H9 (cell line): ENCODE measurements at places on chromosomes 2 and 18.

- DNase-seq = no peak
These were observed 105.8 kb upstream of the CAVIN2 start for GRCh38 chr2:191952515-191953270.

DNA sequence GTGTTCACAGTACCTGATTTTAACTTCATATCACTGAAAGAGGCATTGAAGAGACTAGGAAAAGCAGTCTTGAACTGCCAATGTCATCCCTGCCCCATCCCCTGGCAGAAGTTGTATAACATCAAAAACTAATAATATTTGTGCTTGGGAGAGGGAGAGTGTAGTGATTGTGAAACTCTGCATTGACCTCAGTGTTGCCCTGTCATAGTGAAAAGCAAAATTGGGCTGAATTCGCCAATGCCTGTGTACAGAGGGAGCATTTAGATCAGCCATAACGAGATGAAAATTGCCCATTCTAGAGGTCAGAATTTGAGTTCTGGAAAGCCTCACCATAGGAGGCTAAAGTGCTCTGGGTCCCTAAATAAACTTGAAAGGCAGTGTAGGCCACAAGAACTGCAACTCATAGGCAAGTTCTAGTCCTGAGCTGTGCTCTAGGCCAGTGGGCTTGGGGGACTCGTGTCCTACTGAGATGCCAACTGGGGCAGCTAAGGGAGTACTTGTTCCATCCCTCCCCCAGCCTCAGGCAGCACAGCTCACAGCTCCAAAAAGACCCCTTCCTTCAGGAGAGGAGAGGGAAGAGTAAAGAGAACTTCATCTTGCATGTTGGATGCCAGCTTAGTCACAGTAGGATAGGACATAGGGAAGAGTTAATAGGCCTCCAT, 855.6 kb downstream of the TSN start:
- DNase-seq = no peak

GRCh38 chr18:72155327-72155726, 388.8 kb downstream of the CBLN2 start:
- DNase-seq = no peak

DNA sequence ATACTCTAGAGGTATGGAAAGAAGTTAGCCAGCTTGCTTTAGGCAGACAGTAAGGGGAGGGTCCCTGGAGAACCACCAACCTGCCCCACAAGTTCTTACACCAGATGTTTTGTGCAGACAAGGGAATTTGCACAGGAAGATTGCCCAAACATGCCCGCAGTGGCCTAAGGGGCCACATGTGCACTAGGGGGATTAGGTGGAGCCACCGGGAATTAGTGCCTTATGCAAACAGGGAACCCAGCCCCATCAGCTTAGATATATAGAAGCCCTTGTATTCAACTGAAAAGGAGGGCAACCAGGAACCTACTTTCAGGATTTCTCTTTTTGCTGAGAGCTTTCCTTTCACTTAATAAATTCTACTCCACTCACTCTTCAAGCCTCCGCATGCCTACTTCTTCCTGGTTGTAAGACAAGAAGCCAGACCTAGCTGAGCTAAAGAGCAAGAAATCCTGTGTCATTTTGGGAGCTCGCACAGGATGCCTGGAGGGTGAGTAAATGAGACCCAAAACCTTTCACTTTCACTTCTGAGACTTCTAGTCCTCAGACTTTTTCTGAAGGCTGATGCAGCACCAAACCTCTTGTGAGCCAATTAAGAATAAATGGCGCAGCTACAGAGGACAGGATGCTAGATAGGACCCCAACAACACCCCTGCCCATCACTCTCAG, 146.3 kb downstream of the GCA start:
- DNase-seq = no peak

DNA sequence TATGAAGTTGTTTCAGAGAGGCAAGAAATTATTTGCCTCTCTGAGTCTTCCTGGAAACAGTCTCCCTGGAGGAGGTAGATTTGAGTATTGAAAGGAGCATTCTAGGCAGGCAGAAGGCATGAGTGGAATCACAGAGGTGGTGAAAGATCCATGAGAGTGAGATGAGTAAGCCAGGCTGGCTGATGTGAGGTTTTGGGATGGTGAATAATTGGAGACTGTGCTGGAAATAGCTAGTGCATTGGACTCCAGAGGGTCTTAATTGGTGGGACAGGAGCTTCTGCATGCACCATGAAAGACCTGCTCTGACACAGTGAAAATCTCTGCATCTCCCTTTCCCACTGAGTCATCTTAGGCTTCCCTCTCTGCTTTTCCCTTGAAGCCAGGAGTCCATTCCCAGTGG, 46.3 kb downstream of the CDC42EP3 start:
- no peak for DNase-seq

DNA sequence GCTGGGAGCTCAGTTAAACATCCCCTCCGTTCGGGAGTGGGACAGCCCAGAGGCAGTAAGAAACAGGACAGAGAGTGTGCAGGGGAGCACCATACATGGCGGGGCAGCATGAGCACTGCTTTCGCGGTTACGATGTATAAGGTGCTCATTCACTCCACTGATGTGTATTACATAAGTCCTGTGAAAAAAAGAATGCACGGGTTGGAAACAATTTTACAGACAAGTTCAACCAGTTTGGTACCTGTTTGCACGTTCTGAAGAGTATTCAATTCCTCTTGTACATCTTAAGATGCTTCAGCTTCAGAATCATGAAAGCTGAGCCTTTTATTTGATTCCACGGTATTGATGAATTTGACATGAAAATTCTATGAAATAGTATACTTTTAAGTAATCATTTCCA, 97.8 kb upstream of the NETO1 start:
- no peak for DNase-seq

- DNase-seq = peak; percentile 58
These were observed 247.8 kb upstream of the SIX2 start for GRCh38 chr2:45256867-45257641.

GRCh38 chr2:3343012-3343411, 34.6 kb downstream of the EIPR1 start:
- DNase-seq = no peak

- DNase-seq = no peak
These were observed 175.2 kb downstream of the TGIF1 start for GRCh38 chr18:3624935-3625741.

DNA sequence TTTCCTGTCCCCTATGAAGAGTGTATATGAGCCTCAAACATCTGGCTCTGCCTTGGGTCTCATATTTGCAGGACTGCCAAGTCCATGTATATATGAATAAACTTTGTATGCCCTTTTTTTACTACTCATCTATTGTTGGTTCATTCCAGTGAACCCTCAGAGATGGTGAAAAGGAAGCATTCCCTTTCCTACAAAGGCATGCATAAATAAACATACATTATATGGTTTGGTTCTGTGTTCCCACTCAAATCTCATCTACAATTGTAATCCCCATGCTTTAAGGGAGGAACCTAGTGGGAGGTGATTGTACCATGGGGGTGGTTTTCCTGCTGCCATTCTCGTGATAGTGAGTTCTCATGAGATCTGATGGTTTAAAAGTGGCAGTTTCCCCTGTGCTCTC, 534.2 kb downstream of the SPAG16 start:
- DNase-seq = no peak

GRCh38 chr2:3170792-3171455, 206.7 kb downstream of the EIPR1 start:
- DNase-seq = no peak

- no peak for DNase-seq
These were observed 143.9 kb upstream of the CREB1 start for GRCh38 chr2:207385903-207386302.

DNA sequence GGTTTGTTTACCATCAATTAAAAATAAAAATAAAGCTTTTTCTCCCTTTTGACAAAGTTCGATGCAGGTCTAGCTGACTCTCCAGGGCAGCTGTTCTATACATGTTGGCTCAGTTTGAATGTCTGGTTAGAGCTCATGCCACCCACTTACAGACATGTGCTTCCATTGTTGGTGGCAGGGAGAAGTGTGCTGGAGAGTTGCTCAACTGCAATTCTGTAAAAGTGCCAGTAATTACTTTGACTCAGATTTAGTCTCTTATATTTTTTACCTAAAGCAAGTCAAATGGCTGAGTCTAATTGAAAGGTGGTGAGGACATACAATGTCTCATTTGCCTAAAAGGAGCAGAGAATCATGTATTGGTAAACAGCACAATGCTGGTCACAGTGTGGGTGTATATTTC, 609.1 kb upstream of the SYT4 start:
- no peak for DNase-seq

- no peak for DNase-seq
These were observed 261.4 kb downstream of the MEIS1 start for GRCh38 chr2:66696374-66696773.

DNA sequence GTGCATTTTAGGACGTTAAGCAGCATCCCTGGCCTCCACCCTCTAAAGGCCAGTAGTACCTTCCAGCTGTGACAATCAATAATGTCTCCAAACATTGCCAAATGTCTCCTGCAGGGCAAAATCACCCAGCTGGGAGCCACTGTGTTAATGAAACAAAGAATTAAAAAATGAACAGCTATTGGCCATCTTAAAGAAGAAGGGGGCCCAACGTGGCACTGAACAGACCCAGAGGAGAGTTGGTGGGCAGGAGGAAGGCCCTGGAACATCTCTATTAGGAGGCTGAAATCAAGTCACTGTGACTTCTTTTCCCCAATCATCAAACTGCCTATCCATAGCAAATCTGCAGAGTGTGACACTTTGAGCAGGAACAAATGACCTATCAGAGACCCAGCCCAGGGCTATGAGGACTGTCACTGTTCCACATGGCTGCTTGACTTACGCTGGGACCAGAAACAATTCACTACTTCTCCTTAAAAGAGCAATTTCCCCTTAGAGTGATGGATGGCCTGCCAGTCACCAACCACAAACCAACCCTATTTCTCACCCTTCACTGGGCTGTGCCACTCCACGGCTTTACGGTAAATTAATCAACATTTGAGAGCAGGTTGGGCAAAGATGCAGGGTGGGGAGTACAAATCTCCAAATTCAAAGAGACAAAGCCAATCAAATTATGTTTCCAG, 35.2 kb upstream of the TEX51 start:
- DNase-seq = no peak

- no peak for DNase-seq
These were observed 41.9 kb downstream of the ITGB6 start for GRCh38 chr2:160157861-160158829.

DNA sequence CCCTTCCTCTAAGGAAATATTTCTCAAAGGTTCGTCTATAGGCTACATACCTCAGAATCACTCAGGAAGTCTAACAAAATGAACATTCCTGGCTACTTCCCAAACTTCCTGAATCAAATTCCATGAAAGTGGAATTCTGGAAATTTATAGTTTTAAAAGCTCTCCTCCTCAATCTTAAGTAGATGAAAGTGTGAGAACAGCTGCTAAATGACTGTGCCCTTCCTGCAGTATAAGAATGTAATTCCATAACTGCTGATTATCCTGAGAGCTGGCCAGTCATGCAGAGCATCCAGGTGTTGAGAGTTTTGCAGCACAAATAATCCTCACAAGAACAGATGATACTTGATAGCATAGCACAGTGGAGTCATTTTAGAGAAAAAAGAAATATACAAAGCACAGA, 265.0 kb downstream of the KCNJ3 start:
- no peak for DNase-seq

DNA sequence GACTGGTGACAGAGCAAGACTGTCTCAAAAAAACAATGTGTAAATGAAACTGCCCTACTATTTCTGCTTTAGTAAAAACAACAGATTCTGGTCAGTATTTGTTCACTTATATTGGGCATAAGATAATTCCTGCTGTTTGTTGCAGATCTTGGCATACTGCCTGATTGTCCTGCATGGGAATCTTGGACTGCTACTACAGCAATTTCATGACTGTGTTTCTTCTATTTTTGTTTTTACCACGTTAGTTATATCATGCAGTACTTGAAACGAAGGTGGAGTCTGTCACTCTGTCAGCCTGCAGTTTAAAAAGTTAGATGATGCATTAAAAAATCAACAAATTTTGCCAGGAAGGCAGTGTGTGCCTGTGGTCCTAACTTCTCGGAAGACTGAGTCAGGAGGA, 14.2 kb upstream of the CLASP1 start:
- DNase-seq = no peak

GRCh38 chr2:74843899-74844298, 10.0 kb downstream of the HK2 start:
- DNase-seq = no peak

DNA sequence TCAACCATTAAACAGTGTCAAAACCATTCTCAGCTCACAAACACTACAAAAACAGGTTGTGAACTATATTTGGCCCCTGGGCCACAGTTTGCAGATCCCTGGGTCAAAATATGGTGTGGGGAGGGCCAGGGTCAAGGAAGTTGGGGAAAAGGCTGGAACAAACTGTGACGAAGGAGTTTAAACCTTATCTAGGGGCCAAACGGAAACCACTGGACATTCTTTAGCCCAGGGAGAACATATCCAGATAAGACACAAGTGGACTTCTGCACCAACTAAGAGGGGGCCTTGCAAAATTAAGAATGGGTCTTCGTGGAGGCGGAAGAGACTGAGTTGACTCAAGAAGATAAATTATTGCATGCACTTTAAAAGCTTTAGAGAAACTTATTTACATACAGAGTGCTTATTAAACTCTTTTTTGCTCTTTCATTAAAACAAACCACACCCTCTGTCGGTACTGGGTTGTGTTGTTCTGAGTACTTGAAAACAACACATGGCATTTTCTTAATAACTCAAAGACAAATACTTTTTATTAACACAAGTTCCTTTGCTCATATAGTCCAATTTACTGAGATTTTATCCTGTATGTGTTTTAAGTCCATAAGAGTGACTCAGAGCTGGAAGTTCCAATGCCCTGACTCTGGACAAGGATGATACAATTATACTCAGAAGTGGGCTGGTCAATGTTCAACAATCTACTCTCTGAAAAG, 5.3 kb upstream of the ASAP2 start:
- no peak for DNase-seq

DNA sequence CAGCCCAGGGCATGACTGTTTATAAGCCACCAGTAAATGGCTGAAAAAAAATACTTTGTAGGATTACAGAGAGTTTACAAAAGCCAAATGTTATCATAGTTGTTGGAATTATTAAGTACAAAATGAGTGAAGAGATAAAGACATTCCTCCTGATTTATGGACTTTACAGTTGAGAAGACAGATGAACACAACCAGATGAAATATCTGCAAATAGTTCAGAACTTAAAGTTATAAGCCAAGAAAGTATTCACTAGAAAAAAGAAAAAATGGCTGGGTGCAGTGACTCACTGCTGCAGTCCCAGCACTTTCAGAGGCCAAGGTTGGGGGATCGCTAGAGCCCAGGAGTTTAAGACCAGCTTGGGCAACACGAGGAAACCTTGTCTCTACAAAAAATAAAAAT, 11.2 kb downstream of the PMAIP1 start:
- no peak for DNase-seq

DNA sequence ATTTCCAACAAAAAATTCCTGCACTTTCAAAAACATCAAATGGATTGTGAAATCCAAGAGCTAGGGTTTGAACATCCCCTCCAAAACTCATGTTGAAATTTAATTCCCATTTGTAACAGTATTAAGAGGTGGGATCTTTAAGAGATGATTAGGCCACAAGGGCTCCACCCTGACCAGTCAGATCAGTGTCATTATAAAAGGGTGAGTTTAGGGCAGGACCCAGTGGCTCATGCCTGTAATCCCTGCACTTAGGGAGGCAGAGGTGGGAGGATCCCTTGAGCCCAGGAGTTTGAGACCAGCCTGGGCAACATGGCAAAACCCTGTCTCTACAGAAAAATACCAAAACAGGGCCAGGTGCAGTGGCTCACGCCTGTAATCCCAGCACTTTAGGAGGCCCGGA, 8.9 kb downstream of the GTF3C2 start:
- DNase-seq = no peak

- DNase-seq = no peak
These were observed 30.1 kb upstream of the COL6A3 start for GRCh38 chr2:237444071-237444470.

- DNase-seq = no peak
These were observed 140.6 kb downstream of the CCDC148 start for GRCh38 chr2:158315803-158316414.
